ENCODE measurements at places on chromosomes 7 and 10.

DNA sequence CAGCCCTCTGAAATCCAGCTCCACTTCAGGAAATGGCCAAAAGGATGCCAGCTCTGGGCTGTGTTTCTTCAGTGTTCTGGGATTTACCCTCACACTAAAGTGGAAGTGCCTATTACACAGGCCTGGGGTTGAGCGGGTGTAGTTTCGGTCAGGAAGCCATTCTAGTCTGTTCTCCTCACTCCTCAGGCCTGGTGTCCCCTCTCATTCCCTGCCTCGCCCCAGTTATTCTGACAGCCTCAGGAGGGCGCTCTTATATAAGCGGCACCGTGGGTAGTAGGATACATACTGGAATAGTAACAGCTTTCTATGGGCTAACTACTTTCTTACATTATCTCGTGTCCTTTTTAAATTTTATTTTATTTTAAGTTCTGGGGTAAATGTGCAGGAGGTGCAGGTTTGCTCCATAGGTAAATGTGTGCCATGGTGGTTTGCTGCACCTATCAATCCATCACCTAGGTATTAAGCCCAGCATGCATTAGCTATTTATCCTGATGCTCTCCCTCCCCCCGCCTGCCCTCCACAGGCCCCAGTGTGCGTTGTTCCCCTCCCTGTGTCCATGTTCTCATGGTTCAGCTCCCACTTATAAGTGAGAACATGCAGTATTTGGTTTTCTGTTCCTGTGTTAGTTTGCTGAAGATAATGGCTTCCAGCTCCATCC, 12.2 kb upstream of the LGI1 start:
- peak; percentile 80 for DNase-seq

DNA sequence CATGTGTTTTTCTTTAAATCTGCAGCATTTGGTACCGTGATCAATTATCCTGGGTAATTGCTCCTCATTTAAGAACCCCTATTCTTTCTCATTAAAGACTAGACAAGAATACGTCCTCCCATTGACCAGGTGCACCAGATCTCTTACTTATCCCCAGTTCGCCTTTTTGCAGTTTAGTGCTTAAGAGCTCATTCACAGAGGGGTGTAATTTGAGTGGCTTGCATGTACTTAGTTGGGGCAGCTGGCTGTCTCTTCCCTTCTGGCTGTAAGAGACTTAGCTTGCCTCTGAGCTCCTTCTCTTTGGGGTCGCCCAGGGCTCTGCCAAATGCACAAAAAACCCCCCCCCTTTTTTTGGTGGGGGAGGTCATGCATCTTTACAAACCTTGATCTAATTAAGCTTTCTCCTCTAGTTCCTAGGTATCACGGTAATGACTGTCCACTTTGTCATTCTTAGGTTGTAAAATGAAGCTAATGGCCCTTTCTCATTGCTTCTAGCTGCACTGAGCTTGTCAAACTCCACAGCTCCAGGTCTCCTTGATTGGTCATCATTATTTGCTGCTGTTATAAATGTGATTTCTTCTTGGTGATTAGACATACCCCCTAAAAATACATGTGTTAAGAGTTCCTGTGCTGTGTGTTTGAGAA, 26.3 kb downstream of the GAD2 start:
- no peak for DNase-seq

DNA sequence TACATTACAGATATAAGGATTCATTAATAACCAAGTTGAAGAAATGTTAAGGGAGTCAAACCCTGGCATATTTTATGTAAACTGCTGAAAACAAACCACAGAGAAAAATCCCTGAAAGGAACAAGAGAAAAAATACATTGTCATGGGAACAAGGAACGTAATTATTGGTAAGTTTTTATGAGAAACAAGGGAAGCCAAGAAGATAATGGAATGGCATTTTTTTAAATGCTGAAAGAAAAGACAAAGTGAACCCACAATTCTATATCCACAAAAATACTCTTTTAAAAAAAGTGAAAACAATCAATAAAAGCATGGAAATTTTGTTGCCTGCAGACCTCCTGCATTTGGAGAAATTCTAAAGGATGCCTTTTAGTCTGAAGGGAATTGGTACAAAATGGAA, 136.4 kb downstream of the CD36 start:
- DNase-seq = no peak

DNA sequence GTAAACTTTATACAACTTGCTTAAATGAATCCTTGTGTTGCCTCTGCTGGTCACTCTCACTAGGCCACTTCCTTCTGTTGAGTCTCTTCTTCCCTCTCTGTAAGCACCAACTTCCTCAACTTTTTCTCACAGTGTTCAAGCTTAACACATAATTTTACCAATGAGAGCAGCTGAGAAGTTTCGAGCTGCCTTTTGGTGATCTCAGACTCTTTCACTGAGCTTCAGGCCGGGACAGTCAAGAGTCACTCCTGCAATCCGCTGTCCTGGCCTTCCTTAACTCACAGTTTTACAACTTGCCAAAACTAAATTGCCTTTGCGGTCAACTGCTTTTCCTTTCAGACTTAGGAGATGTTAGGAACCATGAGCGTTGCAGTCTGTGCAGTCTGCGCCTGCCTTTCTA, 47.4 kb downstream of the PRPF18 start:
- no peak for DNase-seq

DNA sequence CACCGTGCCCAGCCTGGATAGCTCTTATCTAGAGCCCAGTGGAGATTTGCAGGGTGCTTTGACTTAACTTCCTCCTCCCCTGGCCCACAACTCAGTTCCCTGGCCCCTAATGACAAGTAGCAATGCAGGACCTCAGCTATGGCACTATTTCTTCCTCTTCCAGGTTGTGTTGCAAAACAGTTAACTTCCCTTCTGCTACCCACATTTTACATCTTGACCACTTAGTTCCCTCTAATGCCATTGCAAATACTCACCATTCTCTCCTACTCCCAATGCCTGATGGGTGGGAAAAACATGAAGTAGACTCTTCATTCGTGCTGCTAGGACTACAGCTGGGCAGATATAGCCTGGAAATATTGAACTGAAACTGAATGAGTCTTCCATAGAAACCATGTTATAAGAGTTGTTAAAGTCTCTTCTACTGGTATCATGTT, 39.1 kb upstream of the FGL2 start:
- DNase-seq = no peak

GRCh38 chr7:17274551-17275245, 23.8 kb upstream of the AHR start:
- DNase-seq = no peak

GRCh38 chr7:105156731-105157130, 142.7 kb downstream of the KMT2E start:
- DNase-seq = no peak

GRCh38 chr7:101162551-101163278, 2.7 kb downstream of the VGF start:
- peak; percentile 70 for DNase-seq

- peak; percentile 69 for DNase-seq
These were observed 106.2 kb downstream of the SNX10 start for GRCh38 chr7:26397796-26398426.

- DNase-seq = no peak
These were observed 608.9 kb downstream of the CNTNAP2 start for GRCh38 chr7:146725520-146725919.

DNA sequence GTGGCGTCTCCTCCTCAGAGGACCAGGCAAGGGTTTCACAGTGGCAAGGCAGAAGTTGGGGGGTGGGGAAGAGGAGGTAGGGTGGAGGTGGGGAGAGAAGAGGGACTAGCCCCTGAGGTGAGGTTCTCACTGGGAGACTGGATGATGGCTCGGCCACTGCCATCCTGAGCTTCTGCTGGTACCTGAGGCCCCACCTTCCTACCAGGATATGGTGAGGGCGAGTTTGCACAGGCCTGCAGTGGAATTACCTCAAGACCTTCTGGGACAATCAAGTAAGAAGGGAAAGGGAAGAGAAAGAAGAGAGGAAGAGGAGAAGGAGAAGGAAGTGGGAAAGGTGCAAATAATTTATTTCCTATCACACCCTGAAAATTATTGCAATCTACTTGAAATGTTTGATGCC, 111.8 kb upstream of the GDF10 start:
- DNase-seq = no peak

GRCh38 chr7:124152859-124153692, 120.2 kb upstream of the TMEM229A start:
- peak; percentile 46 for DNase-seq

- DNase-seq = peak; percentile 92
These were observed 46.3 kb downstream of the MYOF start for GRCh38 chr10:93435621-93436397.

DNA sequence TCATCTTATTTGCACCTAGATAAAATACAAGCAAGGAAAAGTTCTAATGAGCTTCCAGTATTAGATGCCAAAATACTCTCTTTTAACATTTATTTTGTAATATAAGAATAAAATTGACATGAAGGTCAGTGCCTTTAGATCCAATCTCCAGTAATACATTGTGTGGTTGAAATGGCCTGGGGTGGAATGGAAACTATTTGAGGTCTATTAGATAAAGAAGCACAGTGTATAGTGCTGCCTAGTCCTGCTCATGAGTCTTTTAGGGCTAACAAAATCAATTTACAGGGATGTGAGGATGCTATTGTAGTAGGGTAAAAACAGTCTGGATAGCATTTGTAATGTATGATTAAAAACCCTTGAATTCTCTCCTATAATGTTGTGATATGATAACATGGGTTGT, 84.5 kb upstream of the ETV1 start:
- no peak for DNase-seq

GRCh38 chr7:2715341-2716231, 27.6 kb downstream of the AMZ1 start:
- no peak for DNase-seq

- DNase-seq = no peak
These were observed 46.5 kb downstream of the FAS start for GRCh38 chr10:89037096-89037495.

GRCh38 chr7:41451826-41452225, 251.1 kb downstream of the INHBA start:
- no peak for DNase-seq

Measured in cerebellar cortex (tissue), 1 donor.